ENCODE measurements at places on chromosomes 3 and 15.

DNA sequence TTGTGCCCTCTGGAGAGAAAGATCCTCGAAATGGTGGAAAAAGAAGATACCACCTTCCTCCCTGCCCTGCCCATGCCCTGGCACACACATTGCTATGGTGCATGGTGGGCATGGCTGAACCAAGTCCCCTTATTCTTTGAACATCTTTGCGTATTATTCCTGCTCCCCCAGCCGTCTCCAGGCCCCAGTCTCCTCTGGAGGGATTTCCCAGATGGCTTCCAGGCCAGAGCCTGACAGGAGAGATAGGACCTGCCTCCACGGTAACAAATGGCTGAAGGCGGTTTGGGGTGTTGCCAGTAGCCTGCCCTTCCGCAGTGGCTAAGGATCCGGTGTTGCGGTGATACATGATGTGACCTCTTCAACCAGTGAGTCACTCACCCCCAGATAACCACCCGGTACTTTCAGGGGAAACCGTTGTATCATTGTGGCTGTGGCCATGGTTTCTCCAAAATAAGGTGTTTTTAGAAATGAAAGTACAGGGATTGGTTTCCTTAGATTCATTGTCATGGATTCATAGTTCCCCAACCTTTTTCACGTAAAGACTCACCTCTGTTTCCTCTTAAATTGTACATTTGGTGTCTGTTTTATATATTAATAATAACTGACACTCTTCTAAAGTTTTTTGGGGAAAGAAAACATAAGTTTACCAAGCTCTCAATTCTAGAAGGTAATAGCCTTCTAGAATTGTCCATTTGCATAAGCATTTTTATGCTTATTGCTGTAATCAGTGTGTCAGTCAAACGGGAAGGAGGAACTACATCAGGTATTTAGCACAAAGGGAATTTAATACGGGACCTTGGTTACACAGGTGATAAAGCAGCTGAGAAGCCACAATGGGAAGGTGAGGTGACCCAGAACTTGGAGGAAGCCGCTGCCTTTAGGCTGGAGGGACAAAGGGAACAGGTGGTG, 25.9 kb downstream of the SMAD3 start:
- DNase-seq, result no peak
- H3K27ac ChIP-seq, result no peak overlapping the region
- no peaks in the 10 kb centered on the region for H3K27me3 ChIP-seq
- H3K4me1 ChIP-seq, result no peaks in the 10 kb centered on the region
- no peak overlapping the region for H3K4me3 ChIP-seq

DNA sequence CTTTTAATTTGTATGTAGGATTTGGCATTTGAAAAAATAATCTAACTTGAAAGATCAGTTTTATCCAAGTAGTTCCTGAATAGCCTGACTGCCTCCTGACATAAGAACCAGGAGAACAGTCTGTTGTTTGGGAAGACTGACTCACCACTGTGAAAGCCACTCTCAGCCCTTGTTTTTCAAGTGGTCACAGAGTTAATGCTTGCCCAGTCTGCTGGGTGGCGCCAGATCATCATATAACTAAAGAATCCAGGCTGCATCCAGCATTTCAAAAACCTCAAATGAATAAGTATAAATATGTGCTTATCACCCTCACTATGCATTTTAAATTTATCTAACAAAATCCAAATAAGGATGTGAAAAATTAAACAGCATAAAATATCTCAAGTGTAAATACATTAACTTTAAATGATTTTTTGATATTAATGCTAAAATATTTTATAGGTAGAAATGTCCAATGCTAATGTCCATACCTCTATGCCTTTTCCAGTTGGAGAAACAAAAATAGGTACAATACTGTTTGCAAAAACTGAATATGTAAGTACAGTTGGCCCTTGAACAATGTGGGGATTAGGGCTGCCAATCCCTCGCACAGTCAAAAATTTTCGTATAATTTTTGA, 26.9 kb upstream of the ZBBX start:
- DNase-seq, result no peak
- H3K4me3 ChIP-seq, result no peak overlapping the region
- H3K4me1 ChIP-seq, result no peaks in the 10 kb centered on the region
- H3K36me3 ChIP-seq, result no peaks in the 10 kb centered on the region
- H3K27ac ChIP-seq, result no peak overlapping the region

DNA sequence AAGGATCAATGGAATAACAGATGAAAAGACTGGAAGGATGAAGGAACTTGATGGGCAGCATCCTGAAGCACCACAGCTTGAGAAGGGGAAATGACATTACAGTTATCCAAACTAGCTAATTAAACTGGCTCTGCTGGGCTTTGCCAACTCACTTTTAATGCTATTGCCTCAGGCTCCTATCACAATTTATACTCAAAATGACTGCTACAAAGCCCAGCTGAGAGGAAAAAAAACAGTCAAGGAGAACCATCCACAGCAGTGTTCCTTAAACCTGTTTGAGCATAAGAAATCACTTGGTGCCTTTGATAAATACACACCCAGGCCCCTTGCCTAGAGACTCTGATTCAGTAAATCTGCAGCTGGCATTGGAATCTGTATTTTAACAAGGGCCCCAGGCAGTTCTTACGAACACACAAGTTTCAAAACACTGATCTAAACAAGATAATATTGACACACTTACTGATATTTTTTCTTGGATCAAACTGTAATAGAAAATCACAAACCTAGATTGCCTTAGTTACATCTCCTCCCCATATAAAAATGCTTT, 85.8 kb downstream of the MB21D2 start:
- H3K36me3 ChIP-seq, result no peaks in the 10 kb centered on the region
- H3K4me3 ChIP-seq, result no peak overlapping the region
- no peak for DNase-seq
- no peak overlapping the region for H3K27ac ChIP-seq
- H3K4me1 ChIP-seq, result no peaks in the 10 kb centered on the region
- H3K27me3 ChIP-seq, result no peaks in the 10 kb centered on the region

DNA sequence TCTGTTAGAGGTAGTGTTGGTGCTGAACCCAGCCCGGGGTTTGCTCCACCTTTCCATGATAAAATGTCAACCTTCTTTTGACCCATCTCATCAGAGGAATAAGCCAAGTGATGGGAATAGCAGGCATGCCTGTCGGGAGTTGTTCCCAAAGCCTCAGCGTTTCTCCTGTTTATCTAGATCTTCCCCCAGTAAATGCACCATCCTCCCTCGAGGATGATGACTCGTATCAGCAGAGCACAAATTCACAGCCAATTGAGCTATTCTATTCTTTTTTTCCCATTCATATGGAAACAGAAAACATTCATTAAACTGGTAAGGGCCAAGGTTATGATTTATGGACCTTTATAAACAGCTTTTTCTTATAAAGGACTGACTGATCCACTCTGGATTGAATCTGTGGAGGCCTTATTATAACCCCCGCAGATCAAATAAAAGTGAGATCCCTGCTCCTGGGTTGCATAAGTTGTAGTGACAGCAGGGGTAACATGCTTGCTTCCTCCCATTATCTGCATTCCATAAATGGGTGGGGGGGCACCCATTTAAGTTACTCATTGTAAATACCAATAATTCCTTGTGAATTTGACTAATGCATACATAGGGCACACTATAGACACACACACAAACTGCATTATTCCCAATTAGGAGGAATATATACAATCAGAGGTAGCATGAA, 207.3 kb downstream of the PLCL2 start:
- no peak overlapping the region for H3K27ac ChIP-seq
- no peaks in the 10 kb centered on the region for H3K4me1 ChIP-seq
- no peaks in the 10 kb centered on the region for H3K36me3 ChIP-seq
- H3K27me3 ChIP-seq, result no peaks in the 10 kb centered on the region
- DNase-seq, result no peak

- no peak overlapping the region for H3K27ac ChIP-seq
- H3K27me3 ChIP-seq, result no peaks in the 10 kb centered on the region
- H3K4me1 ChIP-seq, result no peaks in the 10 kb centered on the region
Measured at GRCh38 chr3:46462511-46462910, 2.2 kb downstream of the LTF start.

DNA sequence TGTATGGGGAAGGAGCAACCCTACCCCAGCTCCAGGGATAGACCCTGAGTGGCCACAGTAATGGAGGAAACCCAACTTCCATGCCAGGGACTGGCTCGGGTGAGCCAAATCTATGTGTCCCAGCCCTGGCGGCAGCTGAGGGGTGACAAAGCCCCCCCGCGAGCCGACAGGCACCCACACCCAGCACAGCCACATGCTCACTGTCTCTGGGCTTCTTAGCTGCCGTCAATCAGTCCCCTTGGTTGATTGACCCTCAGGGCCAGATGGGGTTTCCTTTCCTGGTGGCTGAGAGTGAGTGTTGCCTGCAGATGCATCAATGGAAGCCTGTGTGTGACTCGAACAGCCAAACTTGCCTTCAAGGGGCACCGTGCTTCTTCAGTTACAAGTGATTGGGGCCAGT, 2.1 kb upstream of the OCA2 start:
- no peak overlapping the region for H3K27ac ChIP-seq
- no peak for DNase-seq
- no peak overlapping the region for H3K4me3 ChIP-seq
- no peaks in the 10 kb centered on the region for H3K36me3 ChIP-seq
- H3K4me1 ChIP-seq, result no peaks in the 10 kb centered on the region
- no peaks in the 10 kb centered on the region for H3K27me3 ChIP-seq

Measured in right lobe of liver (tissue), 6 donors.